Omental fat pad (tissue), 4 donors: ENCODE measurements at places on chromosomes 7 and 10.

DNA sequence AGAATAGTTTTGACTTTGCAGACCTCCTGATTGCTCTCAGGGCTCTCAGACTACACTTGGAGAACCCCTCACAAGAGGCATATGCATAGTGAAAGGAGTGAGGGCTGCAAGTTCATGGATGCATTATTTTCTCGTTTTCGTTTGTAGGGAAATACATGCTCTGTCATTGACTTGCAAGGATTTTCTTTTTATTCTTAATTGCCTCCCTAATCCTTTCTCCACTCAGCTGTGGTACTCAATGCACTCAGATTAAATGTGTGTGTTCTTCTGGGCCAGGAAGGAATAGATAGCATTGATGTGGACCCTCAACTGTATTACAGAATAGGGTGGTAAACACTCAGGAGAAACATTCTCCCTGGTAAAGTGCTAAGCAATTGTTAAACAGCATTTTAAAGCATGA is 188.7 kb downstream of the CACNB2 start:
- DNase-seq: no peak

- DNase-seq: no peak
Observed at GRCh38 chr10:6218692-6219493, 16.2 kb downstream of the PFKFB3 start.

DNA sequence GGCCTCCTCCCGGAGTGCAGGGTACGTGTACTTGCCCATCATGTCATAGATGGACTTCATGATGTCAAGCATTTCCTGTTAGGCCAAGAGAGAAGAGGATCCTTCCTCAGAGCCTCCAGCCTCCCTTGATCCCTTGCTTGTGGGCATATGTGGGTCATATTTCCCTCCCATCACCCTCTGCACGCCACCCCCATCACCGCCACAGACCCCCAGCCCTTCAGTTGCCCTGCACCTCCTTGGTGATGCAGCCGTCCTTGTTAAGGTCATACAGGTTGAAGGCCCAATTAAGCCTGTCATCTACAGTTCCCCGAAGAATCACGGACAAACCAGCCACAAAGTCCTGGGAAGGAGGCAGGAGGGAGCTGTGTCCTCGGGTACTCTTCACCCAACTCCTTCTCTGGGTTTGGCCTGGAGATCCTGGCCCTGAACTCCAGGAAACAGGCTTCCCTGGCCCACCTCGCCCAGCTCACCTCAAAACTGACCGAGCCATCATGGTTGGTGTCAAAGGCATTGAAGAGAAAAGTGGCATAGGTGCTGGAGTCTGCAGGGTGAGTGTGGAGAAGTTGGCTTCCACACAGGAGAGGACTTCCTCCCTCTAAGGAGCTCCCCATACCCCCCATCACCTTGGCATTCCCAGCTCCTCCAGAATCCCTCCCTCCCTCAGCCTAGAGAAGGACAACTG is 9.8 kb upstream of the OGA start:
- no peak for DNase-seq

DNA sequence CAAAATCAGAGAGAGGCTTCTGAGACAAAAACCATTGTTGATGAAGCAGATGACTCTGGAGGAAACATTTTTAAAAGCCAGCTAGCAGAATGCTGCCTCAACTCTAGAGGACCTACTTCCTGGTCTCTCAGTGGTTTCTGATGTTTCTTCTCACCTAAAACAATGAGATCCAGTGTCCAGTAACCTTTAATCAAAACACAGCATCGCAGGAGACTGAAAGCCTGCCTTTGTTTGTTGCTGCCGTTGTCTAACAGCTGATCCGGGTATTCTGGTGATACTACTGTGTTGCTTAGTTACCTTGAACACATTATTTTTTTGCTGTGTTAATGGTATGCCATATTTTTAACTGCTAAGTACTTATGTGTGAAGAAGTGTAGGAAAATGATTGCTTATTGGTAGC is 70.9 kb downstream of the WIPF3 start:
- no peak for DNase-seq

GRCh38 chr10:44989597-44990301 is 11.0 kb upstream of the ZNF22 start:
- no peak for DNase-seq

DNA sequence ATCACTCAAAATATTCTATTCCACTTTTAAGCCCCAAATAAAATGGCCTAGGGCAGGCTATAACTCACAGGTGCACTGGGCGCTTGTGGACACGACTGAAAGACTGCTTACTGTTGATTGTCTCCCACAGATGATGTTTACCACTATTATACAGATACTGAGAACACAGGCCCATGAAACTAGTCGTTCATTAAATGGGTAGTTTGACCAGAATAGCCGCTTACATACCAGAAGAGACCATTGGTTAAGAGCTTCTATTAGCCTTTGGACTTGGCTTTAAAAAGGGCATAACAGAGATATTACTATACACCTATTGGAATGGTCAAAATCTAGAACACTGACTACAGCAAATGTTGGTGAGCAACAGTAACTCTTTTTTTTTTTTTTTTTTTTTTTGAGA is 4.3 kb downstream of the CCDC6 start:
- no peak for DNase-seq

GRCh38 chr7:44117801-44118429 is 5.4 kb downstream of the POLD2 start:
- DNase-seq: no peak

DNA sequence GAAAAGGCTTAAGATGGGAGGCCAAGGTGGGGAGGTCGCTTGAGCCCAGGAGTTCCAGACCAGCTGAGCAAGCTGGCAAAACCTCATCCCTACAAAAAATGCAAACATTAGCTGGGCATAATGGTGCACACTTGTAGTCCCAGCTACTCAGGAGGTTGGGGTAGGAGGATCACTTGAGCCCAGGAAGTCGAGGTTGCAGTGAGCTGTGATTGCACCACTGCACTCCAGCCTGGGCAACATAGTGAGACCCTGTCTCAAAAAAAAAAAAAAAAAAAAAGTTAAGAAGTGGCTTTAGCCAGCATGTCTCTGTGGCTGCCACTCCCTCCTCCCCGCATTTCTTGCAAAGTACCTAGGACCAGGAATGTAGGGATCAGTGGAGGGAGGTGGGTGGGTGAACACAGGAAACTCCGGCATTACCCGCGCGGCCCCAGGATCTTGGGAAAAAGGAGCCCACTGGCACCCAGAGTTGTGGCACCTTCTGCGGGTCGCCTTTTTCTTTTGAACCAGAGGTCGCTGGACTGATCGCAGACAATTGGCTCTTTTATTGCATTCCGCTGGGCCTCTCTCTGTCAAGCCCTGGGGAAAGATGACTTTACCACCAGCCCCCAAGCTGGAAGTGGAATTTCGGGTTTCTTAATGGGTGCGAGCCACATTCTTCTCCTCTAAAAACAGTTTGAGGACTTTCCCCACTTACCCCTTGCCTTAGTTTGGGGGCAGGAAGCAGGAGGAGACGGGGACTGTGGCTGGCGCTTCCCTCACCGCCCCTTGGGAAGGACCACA is 3.5 kb downstream of the VGF start:
- no peak for DNase-seq

DNA sequence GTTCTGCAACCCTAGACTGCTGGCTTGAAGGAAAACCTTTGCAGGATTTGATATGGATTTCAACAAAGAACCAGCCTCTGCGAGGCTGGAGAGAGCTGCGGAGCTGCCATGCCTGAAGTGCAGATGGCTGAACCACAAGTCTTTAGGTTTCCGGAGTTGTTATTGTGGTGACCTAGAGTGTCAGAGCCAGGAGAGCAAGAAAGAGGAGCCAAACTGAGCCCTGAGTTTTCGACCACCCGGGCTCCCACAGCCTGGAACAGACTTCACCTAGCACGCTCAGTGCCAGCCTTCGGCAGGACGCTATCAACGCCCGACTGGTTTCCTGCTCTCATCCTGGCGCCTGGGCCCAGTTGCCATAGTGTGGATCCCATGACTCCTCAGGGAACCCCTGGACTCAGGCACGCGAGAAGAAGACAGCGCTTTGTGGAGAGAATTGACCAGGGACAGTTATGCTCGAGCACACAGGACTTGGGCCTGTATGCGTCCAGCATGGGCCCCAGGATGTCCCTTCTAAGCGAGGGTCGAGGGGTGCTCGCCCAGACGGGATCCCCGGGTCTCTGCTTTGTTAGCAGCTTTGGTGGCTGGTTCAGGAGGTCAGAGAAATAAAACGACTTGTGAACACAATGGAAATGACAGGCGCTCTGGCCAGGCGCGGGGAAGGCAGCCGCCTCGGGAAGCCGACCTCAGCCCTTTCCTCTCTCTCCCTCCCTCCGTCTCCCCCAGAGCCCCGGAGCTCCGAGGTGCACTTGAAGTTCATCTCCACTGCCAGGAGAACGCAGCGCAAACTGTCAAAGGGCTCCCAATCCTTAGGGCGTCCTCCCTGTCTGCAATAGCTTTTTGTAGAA is 1.8 kb upstream of the GAD2 start:
- no peak for DNase-seq

DNA sequence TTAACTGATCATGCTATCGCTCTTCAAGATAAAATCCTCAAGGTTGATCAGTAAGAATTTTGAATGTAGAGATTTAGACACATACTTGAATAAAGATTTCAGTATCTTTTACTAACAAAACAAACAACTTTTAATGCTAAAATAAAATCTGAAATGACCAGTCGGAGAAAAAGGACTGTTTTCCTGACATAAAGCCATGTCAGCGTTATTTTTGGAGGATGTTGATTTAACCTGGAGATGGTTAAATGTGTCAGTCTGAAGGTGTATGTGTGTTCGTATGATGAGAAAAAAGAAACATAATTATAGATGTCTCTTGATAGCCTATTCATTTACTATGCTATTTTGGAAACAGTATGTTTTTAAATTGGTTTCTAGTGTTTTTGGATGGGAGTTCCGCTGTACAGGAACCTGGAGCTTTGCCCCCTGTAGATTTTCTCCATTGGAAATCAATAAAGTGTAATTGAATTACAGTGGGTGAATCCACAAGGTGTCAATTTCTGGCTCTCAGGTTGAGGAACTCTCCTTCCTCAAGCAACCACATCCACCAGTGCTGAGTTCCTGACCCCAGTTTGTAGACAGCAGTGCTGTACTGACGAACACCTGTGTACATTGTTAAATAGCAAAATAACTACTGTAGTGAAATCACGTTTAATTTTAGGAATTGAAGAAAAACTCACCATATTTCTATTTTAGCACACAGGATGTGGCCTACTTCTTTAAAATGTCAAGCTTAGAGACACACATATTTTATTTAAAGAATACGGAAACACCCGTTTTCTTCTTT is 670.1 kb downstream of the MAGI2 start:
- no peak for DNase-seq

DNA sequence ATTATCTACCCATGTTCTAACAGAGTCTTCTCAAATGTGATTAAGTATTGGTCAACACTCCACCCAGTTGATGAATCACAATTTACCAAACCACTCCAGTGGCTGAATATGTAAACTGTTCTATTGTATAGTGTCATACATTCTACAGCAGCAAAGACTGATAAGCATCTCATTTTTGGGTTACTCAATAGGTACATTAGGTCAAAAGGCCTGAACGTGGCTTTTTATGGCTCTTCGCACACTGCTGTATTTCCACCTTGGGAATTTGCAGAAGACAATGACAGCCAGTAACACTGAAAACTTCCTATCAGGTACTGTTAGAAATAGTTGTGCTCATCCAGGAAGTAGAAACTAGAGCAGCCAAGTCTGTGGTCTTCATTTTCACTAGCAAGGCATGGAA is 166.9 kb downstream of the GLI3 start:
- no peak for DNase-seq

- DNase-seq: no peak
Observed at GRCh38 chr10:126969310-126969709, 64.1 kb downstream of the DOCK1 start.
